ENCODE measurements at places on chromosomes 7 and 10. TPM values are rescaled to one million over a fixed set of nuclear protein-coding genes. Genes with fewer than 3 reads are reported as not detected.

SFTPA1 gene
- total RNA-seq: not detected

NXPH1 gene
- not detected for total RNA-seq

DNA sequence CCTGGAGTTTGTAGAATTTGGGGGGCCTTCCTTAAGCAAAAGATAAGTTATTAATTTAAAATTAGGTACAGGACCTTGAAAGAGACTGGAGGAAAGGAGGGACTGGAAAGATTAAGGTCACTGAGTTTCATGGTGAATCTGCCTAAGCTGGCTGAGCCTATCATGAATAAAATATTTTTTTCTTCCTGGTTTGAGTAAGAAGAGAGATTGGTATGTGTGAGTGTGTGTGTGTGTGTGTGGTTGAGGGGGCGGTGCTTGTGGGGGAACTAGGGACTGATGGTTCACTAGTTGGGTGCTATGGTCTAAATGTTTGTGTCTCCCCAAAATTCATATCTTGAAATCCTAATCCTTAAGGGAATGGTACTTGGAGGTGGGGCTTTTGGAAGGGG is 142.5 kb upstream of the PRKCQ start:
- H3K4me1 ChIP-seq: no peaks in the 10 kb centered on the region
- DNase-seq: no peak
- H3K36me3 ChIP-seq: no peaks in the 10 kb centered on the region
- H3K27ac ChIP-seq: no peak overlapping the region
- H3K4me3 ChIP-seq: no peak overlapping the region

DNA sequence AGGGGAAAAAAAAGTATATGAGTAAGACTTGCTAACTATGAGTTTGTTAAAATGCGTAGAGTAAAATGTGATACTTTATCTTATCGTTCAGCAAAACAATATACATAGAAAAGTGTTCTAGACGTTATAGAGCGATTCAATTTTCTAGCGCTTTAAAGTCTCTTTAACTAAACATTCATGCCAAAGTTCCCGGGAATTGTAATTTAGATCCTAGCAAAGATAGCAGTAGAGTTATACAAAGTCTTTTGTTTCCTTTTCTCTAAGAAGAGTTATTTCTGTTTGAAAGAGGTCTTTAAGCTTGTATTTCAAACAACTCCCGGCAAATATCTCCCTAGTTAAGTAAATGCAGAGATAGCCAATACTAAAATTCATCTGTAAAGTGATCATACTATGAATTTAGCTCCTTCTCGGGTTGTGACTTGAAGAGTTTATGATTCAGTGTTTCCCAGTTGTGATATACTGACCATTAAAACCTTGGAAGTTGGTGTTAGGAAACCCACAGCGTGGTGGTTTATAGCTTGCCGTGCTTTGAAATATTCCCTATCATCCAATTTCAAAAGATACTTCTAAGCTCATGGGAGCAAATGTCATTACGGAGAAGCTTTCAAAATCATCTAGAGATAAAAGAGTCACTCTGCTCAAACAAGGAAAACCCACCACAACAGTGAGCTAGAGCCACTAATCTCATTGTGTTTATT is 171.7 kb downstream of the CSTF2T start:
- H3K4me1 ChIP-seq: no peaks in the 10 kb centered on the region
- H3K4me3 ChIP-seq: no peak overlapping the region
- H3K27ac ChIP-seq: no peak overlapping the region

GRCh38 chr10:44946205-44946604 is 13.4 kb upstream of the RASSF4 start:
- DNase-seq: no peak
- no peak overlapping the region for H3K27ac ChIP-seq
- no peaks in the 10 kb centered on the region for H3K36me3 ChIP-seq
- no peaks in the 10 kb centered on the region for H3K4me1 ChIP-seq

All from right lobe of liver (tissue), 6 donors.